ENCODE measurements at places on chromosomes 11 and 22.

GRCh38 chr11:43916621-43917020 lies 25.8 kb upstream of the C11orf96 start:
- DNase-seq: no peak

DNA sequence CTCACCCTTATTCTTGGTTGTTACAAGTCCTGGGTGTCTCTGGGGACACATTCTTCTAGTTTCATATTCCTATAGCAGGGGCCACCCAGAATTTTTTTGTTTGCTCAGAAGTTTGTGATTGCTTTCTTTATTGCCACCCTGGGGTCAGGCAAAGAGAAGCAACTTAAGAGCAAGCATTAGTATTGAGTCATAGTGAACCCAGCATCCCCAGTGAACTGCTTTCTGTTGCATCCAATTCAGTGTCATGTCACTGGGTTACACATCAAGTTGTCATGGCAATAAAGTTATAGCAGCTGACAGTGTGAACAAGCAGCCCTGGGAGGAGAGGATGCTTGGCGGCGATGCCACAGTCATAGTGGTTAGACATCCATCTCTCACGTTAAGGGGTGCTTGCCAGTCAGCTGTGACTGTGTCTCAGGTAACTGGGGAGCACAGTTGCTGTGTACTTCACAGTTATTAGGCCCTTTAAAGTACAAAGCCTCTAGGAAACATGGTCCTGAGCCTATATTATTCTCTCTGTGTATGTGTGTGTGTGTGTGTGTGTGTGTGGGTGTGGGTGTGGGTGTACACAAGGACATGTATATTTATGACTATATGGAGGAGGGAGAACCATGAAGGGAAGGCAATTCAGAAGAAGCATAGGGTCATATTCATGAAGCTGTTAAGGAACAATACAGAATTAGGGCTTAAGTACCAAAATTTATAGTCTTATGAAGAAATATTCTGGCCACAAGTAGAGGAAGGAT lies 52.5 kb downstream of the TRIM44 start:
- DNase-seq: no peak

- no peak for DNase-seq
These were observed 4.9 kb downstream of the PLXNB2 start for GRCh38 chr22:50302564-50302963.

GRCh38 chr11:103987629-103988594 lies 48.5 kb upstream of the DDI1 start:
- no peak for DNase-seq

DNA sequence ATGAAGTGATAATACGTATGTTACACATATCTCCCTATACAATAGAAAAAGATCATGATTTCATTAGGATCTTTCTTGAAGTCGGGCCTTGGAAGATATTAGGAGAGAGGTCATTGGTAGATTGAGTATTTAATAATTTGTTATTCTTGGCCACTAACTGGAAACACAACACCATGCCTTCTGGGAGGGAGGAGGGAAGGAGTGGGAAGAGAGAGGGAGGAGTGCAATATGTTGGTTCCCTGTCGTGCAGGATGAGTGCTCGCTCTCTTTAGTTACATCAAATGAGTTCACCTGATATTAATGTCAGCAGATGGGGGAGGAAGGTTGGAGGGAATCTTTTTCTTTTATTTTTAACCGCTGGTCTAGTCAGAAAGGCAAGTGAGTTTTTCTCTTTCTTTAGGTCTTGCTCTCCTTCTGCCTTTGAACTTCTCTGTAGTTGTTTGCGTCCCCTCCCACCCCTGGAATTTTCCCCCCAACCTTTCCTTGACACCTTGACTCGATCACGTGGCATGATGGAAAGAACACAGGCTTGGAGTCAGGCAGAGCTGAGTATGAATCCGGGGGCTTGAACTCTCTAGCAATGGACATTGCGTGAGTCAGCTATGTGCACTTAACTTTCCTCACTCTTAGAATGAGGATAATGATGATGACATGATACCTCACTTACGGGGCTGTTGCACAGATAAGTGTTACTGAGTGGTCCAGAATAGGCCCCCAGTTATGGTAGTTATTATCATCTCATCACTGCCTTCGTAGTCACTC lies 6.2 kb downstream of the ADAMTS15 start:
- DNase-seq: no peak

GRCh38 chr11:109937968-109938367 lies 155.2 kb upstream of the ZC3H12C start:
- DNase-seq: no peak

GRCh38 chr22:41341990-41342389 lies 39.8 kb upstream of the TEF start:
- no peak for DNase-seq

DNA sequence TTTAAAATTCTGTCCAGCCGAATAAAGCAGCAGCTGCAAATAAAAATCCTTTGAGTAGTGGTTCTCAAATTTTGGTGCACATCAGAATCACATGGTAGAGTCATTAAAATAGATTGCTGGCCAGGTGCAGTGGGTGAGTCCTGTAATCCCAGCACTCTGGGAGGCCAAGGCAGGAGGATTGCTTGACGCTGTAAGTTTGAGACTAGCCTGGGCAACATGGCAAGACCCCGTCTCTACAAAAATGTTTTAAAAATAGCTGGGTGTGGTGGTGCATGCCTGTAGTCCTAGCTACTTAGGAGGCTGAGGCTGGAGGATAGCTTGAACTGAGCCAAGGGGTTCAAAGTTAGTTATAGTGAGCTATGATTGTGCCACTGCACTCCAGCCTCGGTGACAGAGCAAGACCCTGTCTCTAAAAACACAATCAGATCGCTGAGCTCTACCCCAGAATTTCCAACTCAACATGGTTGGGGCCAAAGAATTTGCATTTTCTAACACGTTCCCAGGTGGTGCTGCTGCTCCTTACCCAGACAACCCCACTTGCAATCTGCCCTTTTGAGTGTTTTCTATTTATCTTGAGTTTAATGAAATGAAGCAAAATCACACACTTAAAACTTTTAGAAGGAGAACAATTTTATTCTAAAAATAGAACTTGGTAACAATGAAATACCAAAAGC lies 48.8 kb downstream of the BIRC2 start:
- no peak for DNase-seq

- DNase-seq: no peak
These were observed 3.4 kb downstream of the CCND1 start for GRCh38 chr11:69644071-69644961.

DNA sequence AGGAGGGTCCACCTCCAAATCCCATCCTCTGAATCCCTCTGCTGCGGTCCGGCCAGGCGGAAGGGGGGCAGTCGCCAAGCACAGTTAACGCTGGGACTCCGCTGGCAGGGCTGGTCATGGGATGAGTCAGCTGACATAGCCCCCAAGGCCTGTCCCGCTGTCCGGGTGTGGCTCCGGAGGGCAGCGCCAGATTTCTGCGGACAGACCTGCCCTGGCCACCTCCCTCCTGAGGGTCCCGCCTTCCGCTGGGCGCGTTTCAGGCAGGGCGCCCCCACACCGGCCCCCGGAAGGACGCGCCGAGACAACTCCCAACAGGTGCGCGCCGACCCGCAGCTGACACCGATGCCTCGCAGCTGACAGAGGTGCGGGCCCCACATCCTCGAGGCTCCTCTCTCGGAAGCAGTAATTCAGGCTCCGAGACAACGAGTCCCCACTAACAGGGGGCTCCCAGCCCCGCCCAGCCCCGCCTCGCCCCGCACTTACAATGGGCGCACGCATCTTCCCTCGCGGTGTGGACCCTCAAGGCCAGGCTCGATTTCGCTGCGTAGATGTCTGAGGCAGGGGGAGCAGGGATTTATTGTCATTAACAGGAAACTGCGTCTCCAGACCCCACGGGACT lies 607 bp downstream of the PLAAT3 start:
- peak; percentile 7 for DNase-seq

GRCh38 chr11:123518496-123519054 lies 88.5 kb downstream of the GRAMD1B start:
- DNase-seq: no peak

DNA sequence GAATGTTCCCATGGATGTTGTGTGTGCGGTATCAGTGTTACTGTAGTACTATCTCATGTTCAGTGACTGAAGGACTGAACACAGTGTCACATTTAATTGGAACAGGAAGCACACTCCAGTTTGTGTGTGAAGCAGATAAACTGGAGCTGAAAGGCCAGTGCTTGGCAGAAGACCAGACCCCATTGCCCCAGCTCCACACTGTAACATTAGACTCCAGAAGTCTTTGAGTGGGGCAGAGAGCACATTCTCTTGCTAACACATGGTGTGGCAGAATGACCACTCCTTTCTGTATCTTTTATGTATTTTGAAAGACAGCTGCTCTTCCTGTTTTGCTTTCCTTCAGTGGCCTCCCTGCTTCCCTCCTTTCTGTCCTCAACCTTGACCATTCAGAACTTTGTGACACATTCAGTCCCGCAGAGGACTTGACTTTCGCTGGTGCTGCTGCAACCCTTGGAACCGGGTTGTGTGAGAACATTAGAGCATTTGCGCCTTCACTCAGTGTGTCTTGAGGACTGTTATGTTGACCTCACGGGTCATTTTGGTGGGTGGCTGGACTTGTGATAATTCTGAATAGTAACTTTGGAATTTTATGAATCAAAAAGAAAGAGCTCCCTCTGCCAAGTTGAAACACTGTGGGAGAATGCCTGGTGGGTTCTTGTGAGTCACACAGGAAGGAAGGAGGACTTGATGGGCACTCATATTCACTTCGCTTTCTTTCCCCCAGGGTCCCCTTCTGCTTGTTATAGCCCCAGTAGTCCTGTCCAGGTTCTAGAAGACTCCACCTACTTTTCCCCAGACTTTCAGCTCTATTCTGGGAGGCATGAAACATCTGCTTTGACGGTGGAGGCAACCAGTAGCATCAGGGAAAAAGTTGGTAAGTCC lies 26.4 kb downstream of the AMOTL1 start:
- DNase-seq: no peak

DNA sequence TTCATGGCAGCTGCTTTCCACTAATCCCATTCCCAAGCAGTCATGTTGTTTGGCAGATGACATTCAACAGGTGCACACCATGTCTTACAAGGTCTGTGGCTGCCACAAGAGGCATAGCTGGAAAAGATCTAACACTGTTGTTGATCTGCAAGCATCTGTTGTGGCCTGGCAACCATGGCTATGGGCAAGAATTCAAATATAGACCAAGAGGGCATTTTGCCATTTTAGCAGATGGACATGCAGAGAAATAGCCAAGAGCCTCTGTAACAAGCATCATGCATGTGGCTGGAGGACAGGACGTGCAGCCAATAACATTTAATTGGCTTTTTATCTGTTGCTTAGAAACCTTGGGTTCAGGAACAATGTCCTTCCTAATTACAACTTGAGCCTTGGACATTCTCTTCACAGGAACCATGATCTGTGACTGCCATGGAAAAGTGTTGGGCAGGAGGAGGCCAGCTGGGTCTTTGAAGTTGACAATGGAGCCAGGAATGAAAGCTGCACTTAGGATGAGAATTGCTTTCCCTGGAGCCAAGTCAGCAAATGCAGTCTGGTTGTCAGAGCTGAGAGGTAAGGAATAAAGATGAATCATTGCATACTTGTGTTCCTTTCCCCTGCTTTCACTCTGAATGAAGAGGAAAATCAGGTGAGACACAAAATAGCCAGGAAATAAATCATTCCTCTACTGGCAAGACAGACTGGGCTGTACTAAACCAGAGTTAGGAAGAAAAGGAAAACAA lies 113.6 kb upstream of the ANO5 start:
- no peak for DNase-seq

DNA sequence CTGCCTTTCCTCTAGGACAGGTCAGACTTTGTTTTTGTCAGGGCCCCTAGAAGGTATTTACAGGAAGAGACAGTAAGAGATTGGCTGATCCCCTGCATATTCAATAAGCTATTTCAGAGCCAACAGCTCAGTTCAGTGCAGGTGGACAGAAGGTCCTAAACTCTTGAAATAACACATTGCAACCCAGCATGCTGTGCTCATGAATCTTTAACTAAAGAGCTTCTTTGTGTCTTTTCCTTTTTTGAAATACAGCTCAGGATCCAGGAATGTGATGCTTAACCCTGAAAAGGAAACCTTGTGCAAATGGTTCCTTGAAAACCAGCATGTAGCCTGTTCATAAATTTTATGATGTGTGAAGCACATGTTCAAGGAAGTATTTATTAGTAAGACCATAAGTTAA lies 43.9 kb downstream of the BBOX1 start:
- no peak for DNase-seq

DNA sequence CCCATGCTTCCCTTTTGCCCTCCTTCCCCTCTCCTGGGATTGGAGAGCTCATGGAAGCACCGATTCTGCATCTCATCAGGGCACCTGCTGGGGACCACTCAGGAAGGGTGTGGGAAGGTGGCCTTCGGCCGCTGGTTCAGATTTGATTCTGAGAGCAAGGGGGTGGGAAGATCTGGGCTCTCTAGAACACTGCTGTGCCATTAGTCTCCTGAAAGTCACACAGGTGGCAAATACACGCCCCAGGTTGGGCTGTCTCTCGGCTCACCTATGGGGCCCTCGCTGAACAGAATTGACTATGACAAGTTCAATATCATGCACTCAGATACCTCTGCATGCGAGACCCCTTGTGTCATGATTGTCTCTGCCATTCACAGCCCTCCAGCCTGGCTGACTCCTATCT lies 12.8 kb upstream of the APOBEC3A start:
- no peak for DNase-seq

- DNase-seq: no peak
These were observed 38.9 kb downstream of the FZD4 start for GRCh38 chr11:86916330-86916729.

- no peak for DNase-seq
These were observed 9.7 kb upstream of the MS4A2 start for GRCh38 chr11:60078745-60079144.

- peak; percentile 32 for DNase-seq
These were observed 2.6 kb upstream of the HPX start for GRCh38 chr11:6443269-6444003.

DNA sequence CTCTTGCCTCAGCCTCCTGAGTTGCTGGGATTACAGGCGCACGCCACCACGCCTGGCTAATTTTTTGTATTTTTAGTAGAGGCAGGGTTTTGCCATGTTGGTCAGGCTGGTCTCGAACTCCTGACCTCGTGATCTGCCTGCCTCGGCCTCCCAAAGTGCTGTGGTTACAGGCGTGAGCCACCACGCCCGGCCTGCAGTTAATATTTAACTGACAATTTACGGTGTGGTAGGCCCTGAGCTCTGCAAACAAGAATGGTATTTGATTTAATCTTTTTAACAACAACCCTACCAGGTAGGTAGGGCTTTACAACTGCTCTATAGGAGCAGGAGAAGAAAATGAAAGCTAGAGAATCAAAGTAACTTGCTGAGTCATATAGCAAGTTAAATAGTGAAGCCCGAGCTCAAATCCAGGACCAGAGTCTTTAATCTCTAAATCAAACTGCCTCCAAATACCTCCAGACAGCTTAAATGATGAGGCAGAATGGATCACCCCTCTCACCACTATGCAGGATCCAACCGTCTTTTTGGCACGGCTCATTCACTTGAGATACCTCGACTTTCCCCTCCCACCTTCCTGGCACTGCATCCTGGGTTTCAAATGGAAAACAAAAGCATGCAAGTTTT lies 9.4 kb downstream of the UEVLD start:
- DNase-seq: no peak
